Endothelial cell of umbilical vein (primary cell): ENCODE measurements at places on chromosomes 6 and 20. TPM values are rescaled to one million over a fixed set of nuclear protein-coding genes. Genes with fewer than 3 reads are reported as not detected.

The GRM1 gene
- total RNA-seq = not detected in 2 replicates

The SLC17A1 gene
- not detected in 2 replicates for total RNA-seq

DNA sequence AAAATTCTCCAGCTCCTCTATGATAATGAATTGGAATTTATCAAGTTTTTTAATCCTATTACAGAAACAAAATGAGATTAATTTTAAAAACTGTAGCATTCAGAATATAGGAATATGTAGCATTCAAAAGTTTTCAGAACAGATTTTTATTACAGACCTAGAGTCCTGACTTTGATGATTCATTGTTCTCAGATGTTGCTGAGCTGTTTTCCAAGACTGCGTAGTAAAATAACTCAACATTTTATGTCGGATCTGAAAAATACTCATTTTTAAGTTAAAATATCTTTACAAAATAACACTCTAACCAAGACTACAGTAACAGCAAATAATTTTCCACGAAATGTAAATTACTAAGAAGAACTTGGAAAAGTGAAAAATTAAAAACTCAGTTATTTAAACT, 67.1 kb downstream of the SYCP2 start:
- H3K27ac ChIP-seq = no peak overlapping the region
- no peaks in the 10 kb centered on the region for H3K36me3 ChIP-seq
- H3K4me3 ChIP-seq = no peak overlapping the region
- no peak for DNase-seq
- H3K27me3 ChIP-seq = no peaks in the 10 kb centered on the region

DNA sequence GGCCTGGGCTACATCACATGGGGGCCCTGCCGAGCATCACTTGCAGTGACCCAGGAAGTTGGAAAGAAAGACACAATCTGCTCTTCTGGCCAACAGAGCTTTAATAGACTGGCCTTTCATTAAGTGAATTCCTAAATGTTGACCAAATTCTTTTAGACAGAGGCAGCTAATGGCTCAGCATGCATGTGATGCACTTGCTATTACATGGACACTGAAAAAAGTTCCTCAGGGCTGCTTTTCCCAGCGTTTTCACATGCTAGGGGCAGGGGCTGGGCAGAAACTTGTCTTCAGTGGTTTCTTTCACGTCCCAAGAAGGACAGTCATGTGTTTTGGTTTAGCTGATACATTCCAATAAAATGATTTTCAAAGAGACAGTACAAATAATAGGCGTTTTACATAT, 651.0 kb upstream of the SLC35B3 start:
- no peaks in the 10 kb centered on the region for H3K36me3 ChIP-seq
- H3K4me3 ChIP-seq = no peak overlapping the region
- DNase-seq = no peak
- no peak overlapping the region for H3K27ac ChIP-seq
- H3K4me1 ChIP-seq = no peaks in the 10 kb centered on the region

The AVP gene
- total RNA-seq = not detected in 2 replicates

The VTA1 gene
- total RNA-seq = 40.9 and 45.8 TPM in 2 replicates
